ENCODE measurements at places on chromosomes 1 and 21.

DNA sequence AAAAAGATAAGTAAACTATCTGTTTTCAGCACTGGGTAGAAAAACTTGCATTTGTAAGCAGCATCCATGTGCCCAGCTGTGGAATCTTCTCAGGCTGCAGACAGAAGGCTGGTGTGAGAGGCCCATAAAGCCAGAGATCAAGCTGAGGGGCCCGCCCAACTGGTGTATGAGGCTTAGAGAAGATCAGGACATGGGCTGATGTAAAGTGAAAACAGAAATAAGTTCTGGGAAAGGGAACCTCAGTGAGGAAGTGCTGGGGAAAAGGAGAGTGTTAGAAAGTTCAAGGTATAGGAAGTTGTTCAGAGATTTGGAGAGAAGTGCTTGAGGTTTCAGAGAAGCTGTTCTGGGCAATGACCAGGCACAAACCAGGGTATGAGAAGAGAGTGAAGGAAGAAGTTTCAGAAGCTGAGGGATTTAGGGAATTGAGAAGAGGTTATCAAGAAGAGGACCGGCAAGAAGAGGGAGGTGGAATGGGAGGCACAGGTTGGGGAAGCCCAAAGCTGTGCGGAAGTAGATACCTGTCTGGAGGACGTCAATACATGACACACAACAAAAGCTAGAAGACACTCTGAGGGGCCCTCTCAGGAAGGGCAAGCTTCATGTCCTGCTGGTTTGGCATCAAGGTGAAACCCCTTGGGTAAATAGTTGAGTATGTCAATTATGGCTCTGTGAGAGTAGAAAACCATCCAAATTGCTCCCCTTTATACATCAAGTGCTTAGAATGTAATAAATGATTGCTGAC lies 2.7 kb upstream of the CD5L start:
- DNase-seq, result no peak
- H3K4me3 ChIP-seq, result no peak overlapping the region
- no peak overlapping the region for H3K27ac ChIP-seq
- no peaks in the 10 kb centered on the region for H3K36me3 ChIP-seq
- H3K27me3 ChIP-seq, result no peaks in the 10 kb centered on the region
- no peaks in the 10 kb centered on the region for H3K4me1 ChIP-seq

GRCh38 chr1:153649137-153649862 lies 9.2 kb upstream of the SNAPIN start:
- no peak overlapping the region for H3K4me3 ChIP-seq
- no peak for DNase-seq
- no peaks in the 10 kb centered on the region for H3K4me1 ChIP-seq
- no peak overlapping the region for H3K27ac ChIP-seq
- peaks cover 12% of the 10 kb centered on the region for H3K36me3 ChIP-seq
- H3K27me3 ChIP-seq, result no peaks in the 10 kb centered on the region

- no peaks in the 10 kb centered on the region for H3K27me3 ChIP-seq
- H3K4me3 ChIP-seq, result no peak overlapping the region
- H3K27ac ChIP-seq, result no peak overlapping the region
- H3K36me3 ChIP-seq, result peaks cover 16% of the 10 kb centered on the region
Observed at GRCh38 chr1:152458384-152459185, 44.5 kb upstream of the CRNN start.

DNA sequence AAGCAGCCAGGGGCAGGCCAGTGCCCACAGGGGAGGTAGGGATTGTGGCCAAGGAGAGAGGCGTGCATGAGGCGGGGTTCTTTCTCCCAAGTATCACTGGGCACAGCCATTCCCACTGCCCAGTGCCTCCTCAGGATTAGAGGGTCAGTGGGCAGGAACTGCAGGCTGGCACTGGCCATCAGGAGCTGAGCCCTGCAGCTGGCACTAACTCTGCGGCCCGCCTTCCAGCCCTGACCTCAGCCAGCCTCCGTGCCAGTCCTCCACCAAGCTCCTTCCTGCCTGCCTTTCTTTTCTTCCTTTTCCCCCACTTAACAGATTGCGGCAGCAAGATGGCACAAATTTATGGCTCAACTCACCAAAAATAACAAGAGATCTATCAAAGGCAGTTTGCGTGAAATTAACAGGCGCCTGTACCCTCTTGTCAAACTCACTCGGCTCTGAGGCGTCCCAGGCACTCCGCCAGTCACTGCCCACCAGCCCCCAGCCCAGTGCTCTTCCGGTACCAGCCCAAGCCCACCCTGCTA lies 11.1 kb downstream of the ADGRB2 start:
- no peak overlapping the region for H3K4me3 ChIP-seq
- H3K4me1 ChIP-seq, result peaks cover 7% of the 10 kb centered on the region
- no peak overlapping the region for H3K27ac ChIP-seq

- no peaks in the 10 kb centered on the region for H3K27me3 ChIP-seq
- H3K27ac ChIP-seq, result no peak overlapping the region
- no peak overlapping the region for H3K4me3 ChIP-seq
Observed at GRCh38 chr1:168613691-168614231, 37.4 kb downstream of the XCL1 start.

DNA sequence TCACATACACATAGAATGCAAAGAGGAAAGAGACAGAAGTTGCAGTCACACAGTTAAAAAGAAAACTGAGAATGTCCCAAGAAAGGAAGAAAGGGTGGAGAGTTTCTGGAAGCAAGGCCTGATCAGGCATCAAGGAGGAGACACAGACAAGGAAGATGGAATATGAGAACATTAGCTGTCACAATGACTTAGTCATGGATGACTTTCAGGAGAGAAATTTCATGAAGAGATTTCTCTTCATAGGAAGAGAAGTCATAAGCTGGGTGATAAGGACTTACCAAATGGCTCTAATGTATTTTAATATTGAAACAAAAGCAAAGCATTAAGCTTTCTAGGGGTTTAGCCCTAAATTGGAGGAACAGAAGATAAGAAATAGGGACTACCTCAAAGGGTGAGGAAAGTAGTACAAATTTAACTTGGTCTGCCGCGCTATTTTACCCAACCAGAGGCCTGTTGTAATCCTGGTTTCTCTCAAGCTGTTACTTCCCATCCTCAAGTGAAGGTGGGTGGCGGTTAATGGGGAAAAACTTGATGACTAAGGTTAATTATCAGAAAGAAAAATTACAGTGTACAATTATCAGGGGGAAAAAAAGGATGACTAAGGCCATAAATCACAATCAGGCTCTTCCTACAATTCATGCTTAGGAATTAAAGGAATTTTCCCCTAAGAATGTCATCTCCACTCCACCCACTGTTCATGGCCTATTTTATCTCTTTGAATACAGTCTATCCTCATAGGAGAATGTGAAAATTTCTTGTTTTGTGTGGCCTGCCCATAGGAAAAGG lies 93.9 kb upstream of the ADGRL2 start:
- no peak overlapping the region for H3K27ac ChIP-seq
- no peaks in the 10 kb centered on the region for H3K27me3 ChIP-seq
- no peak for DNase-seq
- no peaks in the 10 kb centered on the region for H3K36me3 ChIP-seq

DNA sequence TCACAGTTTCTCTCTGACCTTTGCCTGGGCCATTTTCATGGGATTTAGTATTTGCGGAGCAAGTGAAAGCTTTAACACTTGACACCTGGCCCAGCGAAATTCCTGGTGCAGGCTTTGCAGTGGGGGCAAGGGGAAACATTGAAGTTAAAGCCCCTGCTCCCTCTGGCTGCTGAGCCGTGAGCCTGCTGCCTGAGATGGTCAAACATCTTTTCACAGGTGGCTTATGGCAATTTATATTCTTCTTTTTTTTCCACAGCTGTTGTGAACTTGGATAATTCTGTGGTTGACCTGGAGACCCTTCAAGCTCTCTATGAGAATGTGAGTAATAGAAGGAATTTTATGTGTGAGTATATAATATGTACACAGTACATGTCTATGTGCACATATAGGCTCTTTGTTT lies 202.9 kb downstream of the FMN2 start:
- H3K27me3 ChIP-seq, result no peaks in the 10 kb centered on the region
- DNase-seq, result peak; percentile 52
- no peak overlapping the region for H3K4me3 ChIP-seq
- H3K36me3 ChIP-seq, result no peaks in the 10 kb centered on the region

GRCh38 chr1:17301767-17302166 lies 6.2 kb upstream of the PADI4 start:
- H3K36me3 ChIP-seq, result peaks cover 14% of the 10 kb centered on the region
- H3K27me3 ChIP-seq, result no peaks in the 10 kb centered on the region

- DNase-seq, result peak; percentile 63
- H3K27me3 ChIP-seq, result peaks cover 91% of the 10 kb centered on the region
- no peaks in the 10 kb centered on the region for H3K4me1 ChIP-seq
- H3K4me3 ChIP-seq, result peak within 1 kb of the TSS; percentile 86
Observed at GRCh38 chr1:220879076-220879508, at the start of gene HLX. HLX (plus strand) TSS chr1:220879443; CDS start chr1:220879858, 415 bp downstream.

DNA sequence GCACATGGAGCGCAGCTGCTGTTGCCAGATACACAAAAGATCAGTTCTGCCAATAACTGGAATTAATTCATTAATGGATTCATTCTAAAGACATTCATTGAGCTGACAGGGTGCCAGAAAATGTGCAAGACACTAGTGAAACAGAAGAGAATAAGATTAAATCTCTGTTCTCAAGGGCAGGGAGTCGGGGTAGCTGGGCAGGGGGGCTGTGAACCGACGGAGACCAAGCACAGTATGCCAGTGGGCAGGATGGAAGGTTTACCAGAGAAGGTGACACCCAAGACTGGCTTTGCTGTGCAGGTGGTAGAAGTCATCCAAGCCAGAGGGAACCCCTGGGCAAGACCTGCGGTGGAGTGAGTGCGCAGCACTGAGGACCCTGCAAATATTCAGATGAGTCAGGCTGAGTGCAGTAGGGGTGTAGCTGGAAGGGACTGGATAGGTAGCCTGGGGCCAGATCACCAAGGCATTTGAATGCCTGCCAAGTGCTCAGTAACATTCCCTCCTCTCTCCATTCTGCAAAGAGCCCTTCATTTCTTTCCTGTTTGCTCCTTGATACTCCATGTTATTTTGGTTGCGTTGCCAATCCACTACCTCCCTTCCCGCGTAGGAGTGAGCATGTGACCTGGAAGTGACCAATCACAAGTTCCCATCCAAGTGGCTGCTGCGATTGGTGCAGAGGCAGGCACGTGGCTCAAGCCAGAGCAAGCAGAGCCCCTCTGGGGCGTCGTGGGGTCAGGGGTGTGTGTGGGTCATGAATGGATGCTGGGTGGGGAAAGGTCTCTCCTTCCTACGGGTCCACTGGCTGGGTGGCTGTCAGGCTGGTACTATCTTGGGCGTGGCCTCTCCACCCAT lies 413.1 kb downstream of the PTPRU start:
- no peaks in the 10 kb centered on the region for H3K4me1 ChIP-seq
- no peak overlapping the region for H3K4me3 ChIP-seq
- H3K27ac ChIP-seq, result no peak overlapping the region
- no peaks in the 10 kb centered on the region for H3K27me3 ChIP-seq
- H3K36me3 ChIP-seq, result no peaks in the 10 kb centered on the region

DNA sequence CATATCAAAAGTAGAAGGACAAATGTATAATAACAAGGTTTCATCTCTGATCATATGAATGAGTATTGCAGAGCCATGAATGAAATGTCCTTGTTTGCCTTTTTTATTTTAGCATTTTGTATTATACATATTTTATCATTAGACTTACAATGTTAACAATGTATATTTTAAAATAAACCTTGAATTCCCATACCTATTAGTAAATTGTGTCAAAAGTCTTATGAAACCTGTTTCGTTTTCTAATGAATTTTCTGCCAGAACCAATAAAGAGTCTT lies 646 bp downstream of the DNAJB4 start:
- no peaks in the 10 kb centered on the region for H3K4me1 ChIP-seq
- no peaks in the 10 kb centered on the region for H3K36me3 ChIP-seq
- DNase-seq, result no peak

GRCh38 chr1:154129391-154129970 lies 25.4 kb downstream of the NUP210L start:
- H3K4me1 ChIP-seq, result no peaks in the 10 kb centered on the region
- H3K27me3 ChIP-seq, result no peaks in the 10 kb centered on the region
- no peak overlapping the region for H3K4me3 ChIP-seq
- no peak overlapping the region for H3K27ac ChIP-seq
- H3K36me3 ChIP-seq, result no peaks in the 10 kb centered on the region

DNA sequence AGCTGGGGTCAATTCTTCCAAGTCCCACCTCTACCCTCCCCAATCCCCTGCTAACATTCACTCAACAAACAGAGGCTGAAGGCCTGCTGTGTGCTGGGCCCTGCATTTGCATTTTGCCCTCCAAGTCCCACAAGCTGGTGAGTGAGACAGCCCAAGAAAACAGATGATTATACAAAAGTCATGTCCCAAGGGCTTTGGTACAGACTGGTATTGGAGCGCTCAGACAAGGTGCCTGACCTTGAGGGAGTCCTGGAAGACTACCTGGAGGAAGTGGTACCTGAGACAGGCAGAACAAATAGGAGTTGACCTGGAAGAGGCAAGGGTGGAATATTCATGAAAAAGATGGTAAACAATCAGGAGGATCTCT lies 4.2 kb downstream of the LMOD1 start:
- peak overlapping the region; percentile 57 for H3K4me3 ChIP-seq
- no peaks in the 10 kb centered on the region for H3K36me3 ChIP-seq
- H3K4me1 ChIP-seq, result peaks cover 6% of the 10 kb centered on the region
- peak overlapping the region; percentile 90 for H3K27ac ChIP-seq

DNA sequence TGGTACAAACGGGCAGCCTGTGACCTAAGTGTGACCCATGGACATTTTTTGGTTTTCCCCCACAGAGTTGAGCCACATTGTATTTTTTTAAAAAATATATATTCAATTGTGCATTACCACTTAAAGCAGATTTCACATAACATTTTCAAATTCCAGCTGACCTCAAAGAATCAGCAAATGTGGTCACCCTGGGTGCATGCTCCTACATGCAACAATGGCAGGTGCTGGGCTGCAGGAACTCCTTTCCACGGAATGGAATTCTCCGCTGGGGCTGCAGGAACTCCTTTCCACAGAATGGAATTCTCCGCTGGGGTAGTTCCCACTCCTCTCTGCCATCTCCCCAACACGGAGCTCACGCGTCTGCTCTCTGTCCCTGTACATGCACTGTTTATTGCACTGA lies 68.7 kb downstream of the MAP10 start:
- H3K4me3 ChIP-seq, result no peak overlapping the region
- no peaks in the 10 kb centered on the region for H3K4me1 ChIP-seq
- H3K36me3 ChIP-seq, result no peaks in the 10 kb centered on the region
- no peak for DNase-seq
- no peaks in the 10 kb centered on the region for H3K27me3 ChIP-seq
- no peak overlapping the region for H3K27ac ChIP-seq

DNA sequence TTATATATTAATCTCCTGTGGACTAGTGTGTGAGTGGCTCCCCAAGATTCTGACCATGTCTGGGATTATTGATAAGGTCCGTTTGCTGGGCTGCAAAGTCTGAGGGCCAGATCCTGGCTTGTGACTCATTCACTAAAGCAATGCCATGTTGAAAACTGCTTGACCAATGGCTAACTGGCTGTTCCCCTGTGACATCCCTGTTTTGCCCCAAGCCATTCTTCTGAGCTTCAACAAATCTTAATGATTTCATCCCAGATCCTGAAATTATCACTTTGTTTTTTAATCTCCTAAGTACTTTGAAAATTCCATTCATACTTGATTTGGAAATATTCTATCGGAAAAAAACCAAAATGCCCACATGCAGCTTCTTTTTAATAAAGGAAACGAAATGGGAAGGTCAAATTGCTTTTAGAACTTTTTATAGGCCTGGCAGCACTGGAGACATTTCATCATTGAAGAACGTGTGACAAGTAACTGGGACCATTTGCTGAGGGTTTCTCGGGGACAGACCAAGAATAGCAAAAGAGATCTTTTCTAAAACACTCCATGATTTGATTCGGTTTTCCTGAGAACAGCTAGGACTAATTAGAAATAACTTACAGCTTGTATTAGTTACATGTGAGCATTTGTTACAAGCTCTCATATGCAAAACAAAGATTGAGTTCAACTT lies 121.3 kb downstream of the TGFB2 start:
- no peaks in the 10 kb centered on the region for H3K4me1 ChIP-seq
- H3K27ac ChIP-seq, result no peak overlapping the region
- DNase-seq, result no peak
- no peaks in the 10 kb centered on the region for H3K27me3 ChIP-seq
- no peaks in the 10 kb centered on the region for H3K36me3 ChIP-seq
